ENCODE measurements at places on chromosomes 5 and 9.

GRCh38 chr5:38845526-38846378 lies at the start of gene OSMR:
OSMR (plus strand) TSS chr5:38846012; CDS start chr5:38869045, 23,033 bp downstream.
- DNase-seq: peak; percentile 50

GRCh38 chr9:18666986-18667772 lies 193.2 kb downstream of the ADAMTSL1 start:
- no peak for DNase-seq

DNA sequence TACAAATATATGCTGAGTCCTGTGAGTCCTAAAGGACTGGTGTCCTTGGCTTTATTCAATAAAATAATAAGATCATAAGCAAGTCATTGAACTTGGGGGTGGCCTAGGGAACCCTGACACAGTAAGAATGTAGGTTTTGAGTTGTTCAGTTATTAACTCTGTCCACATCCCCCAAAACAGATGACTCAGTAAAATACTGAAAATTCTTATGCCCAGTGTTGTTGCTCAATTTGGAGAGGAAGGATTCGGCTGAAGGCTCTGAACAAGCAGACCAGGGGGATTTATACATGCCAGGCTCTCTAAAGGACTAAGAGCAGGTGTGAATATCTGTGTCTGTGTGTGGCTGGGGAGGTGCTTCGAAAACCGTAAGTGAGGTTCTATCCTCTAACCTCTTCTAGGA lies 173.7 kb downstream of the RMI1 start:
- DNase-seq: no peak

- DNase-seq: no peak
These were observed 147.7 kb downstream of the SIL1 start for GRCh38 chr5:139050432-139050831.

DNA sequence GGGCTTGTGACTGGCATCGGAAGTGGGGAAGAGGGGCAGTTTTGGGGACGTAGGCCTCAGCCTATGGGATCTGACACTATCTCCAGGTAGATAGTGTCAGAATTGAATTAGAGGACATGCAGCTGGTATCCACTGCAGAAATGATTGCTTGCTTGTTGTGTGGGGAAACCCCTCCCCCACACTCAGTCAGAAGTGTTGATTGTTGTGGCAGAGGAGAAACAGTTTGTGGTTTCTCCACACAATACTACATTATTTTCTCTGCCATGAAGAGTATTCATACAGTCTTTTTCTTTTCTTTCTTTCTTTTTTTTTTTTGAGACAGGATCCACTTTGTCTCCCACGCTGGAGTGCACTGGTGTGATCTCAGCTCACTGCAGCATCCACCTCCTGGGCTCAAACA lies 113.9 kb downstream of the ARRDC3 start:
- no peak for DNase-seq

- peak; percentile 30 for DNase-seq
These were observed 273.7 kb downstream of the CETN3 start for GRCh38 chr5:90135779-90136378.

DNA sequence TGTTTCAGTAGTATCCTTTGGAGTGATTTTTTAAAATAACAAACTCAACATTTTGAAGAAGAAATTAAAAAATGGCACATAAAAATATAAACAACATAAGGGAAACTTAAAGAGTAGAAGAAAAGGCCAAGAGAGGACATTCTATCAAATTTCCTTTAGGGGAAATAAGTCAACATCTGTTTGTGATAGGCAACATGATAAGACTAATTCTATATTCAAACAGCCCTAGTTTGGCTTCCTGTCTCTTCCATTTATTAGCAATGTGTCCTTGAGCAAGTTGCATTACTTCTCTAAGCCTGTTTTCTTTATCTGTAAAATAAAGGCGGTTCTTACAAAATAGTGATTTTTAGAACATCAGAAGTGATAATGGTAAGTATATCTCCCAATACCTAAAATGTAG lies 24.7 kb downstream of the TYRP1 start:
- DNase-seq: no peak

GRCh38 chr5:17172791-17173190 lies 44.6 kb upstream of the BASP1 start:
- no peak for DNase-seq

GRCh38 chr9:17135295-17136160 lies 688 bp downstream of the CNTLN start:
- peak; percentile 55 for DNase-seq

DNA sequence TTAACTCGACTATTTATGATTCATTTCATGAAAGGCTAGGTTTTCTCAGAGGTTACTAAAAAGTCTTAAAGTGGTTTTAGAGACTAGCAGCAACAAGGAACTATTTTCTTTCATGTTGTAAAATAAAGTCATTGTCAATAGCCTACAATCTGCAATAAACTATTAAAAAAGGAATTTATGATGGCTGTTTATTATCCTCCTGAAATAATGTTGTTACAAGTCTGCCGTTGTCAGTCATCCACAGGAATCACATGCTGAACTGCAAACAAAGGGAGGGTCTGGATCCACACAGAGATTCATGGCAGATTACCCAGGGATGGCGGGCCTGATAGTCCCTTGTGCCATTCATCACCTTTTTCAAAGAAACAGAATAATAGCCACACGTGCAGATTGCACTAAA lies 49.2 kb downstream of the TMEM174 start:
- no peak for DNase-seq

Measured in glutamatergic neuron (in vitro differentiated cells).